ENCODE measurements at places on chromosomes 5 and 9.

DNA sequence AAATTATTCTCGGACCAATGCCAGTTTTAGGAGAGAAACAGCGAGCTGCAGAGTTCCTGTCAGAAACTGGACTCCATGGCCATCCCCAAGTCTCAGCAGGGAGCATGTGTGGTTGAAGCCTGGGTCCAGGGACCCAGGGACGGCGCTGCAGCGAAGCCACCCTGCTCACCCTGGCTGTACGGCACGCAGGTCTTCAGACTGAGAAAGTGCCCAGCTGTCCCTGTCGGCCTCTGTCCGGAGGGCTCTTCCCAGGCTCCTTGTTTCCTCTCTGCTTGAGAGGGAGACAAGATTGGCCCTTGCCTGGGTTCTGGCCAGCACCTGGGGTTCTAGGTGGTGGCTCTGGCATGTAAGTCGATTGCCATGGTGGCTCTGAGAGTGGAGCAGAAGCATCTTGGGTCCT lies 26.9 kb downstream of the PTGES2 start:
- DNase-seq: no peak

- no peak for DNase-seq
Observed at GRCh38 chr9:22817181-22817580, 370.6 kb downstream of the DMRTA1 start.

DNA sequence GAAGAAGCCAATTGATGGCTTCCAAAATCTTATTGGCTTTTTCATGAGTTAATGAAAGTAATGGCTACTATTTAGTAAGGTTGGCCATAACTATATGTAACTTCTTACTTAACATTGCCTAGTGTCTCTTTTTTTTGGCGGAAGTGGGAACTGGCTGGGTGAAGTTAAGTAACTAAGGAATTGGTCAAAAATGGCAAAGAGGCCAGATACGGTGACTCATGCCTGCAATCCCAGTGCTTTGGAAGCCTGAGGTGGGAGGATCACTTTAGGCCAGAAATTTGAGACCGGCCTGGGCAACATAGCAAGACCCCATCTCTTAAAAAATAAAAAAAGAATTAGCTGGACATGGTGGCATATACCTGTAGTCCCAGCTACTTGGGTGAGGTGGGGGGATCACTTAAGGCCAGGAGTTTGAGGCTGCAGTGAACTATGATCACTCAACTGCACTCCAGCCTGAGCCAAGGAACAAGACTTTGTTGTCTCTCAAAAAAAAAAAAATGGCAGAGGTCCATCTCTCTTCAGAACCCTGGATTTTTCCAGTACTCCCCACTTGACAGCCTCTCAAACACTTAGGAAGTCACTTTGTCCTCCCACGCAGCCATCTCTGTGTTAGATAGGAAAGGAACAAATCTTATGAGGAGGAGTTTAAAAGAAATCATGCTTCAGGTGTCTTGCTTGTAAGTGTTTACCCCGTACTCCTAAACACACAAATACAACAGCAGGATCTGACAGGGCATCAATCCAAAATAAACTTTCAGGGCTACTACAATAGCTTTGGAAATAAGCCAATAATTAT lies 75.7 kb downstream of the TEK start:
- no peak for DNase-seq

DNA sequence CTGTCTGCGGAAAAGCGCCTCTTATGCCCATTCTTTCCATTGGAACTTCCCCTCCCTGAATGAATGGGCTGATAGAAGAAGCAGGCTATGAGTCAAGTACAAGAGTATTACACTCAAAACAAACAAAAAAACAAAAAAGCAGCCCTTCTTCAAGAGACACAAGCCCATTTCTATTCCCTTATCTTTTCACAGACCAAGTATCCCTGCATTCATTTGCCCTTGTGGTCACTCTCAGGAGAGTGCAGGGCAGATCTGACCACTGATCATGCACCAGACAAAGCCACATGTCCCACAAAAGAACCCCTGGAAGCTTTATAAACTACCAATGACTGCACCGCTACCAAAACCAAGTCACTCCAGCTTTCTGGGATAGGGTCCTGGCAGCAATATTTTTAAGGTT lies 262.5 kb upstream of the TAS2R1 start:
- no peak for DNase-seq

DNA sequence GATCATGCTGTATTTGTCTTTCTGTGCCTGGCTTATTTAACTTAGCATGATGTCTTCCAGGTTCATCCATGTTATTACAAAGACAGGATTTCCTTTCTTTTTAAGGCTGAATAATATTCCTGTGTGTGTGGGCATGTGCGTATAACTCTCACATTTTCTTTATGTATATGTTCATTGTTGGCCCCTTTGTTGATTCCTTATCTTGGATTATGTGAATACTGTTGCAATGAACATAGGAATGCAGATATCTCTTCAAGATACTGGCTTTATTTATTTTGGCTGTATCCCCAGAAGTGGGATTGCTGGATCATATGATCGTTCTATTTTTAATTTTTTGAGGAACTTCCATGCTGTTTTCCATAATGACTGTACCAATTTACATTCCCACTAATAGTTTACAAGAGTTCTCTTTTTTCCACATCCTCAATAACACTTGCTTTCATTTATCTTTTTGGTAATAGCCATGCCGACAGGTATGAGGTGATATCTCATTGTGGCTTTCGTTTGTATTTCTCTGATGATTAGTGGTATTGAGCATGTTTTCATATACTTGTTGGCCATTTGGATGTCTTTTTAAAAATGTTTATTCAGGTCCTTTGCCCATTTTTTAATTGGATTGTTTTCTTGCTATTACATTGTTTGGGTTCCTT lies 38.0 kb downstream of the CREBRF start:
- DNase-seq: peak; percentile 18

GRCh38 chr9:27785714-27786100 lies 212.4 kb upstream of the C9orf72 start:
- DNase-seq: peak; percentile 70
